NT2/D1 (cell line): ENCODE measurements at places on chromosomes 16 and 17.

DNA sequence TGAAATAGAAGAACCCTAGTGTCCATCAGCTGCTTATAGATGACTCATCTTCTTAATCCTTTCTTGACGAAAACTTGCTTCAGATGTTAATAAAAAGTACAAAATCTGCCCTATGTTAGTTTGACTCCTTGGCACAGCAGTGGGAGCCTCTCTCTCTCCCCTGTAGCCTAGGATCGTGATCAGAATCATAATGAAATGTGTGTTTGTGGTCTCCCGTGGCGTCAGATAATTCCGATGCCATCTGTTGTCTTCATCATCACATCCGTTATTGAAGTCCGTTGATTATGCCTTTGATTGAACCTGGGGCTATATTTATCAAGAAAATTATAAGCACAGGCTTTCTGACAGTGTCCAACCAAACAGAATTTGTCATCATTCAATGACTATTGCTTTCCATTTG lies 102.5 kb downstream of the BMERB1 start:
- DNase-seq = no peak

DNA sequence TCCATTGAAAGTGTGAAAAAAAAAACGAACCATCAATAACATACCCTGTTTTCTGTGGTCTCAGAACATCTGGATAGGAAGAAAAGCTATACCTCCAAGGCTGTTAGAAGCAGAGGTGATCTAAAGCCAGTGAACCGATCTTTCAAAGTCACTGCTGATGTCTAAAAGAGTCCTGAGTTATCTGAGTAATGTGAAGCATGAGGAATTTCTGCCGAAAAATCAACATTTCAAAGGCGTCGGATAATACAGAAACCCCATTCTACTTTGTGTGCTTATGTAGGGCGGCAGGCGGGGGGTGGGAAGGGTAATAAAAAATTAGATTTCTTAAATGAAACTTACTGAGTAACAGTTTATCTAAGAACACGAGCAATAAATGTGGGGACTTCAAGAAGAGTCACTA lies 3.9 kb downstream of the XYLT1 start:
- DNase-seq = no peak

- no peak for DNase-seq
Measured at GRCh38 chr17:65228734-65229620, 91.8 kb downstream of the RGS9 start.

DNA sequence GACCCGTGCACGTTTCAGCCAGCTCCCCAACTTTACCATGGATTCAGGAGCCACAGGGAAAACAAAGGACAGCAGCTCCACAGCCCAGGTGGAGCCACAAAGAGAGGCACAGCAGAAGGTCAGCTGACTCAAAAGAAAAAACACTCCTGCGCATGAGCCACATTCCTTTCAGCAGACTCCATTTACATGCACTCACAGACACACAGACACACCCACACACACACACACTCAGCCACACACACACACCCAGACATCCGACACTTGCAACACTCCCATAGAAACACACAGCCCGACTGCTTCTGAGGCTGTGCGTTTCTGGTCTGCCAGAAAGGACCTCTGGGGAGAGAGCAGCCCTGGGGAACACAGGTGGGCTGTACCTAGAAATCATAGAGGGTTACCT lies 2335.5 kb downstream of the TP53TG3F start:
- DNase-seq = peak; percentile 3

GRCh38 chr17:80220054-80220735 lies at the start of the genes SGSH and SLC26A11:
TSS of gene SGSH (minus strand) at chr17:80220333. CDS start at chr17:80220313, 20 bp downstream.
TSS of gene SLC26A11 (plus strand) at chr17:80220427. CDS start at chr17:80221561, 1,134 bp downstream.
- DNase-seq = peak; percentile 44

- no peak for DNase-seq
Measured at GRCh38 chr16:86347090-86347489, 163.2 kb upstream of the FOXF1 start.

GRCh38 chr16:47461598-47462266 lies 601 bp downstream of the PHKB start:
- DNase-seq = peak; percentile 5

DNA sequence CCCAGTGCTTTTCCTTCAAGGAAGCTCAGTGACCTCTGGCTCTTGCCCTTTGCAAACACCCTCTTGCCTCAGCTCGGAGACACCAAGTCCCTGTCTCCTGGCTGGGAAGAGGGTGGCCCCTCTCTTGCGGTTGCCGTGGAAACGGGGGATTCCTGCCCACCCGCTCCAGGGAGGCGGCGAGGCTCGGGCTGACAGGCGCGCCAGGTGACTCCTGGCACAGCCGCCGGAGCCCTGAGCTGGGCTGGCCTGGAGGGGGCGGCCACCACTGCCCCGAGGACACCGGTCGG lies 71.4 kb downstream of the ABR start:
- DNase-seq = no peak

- DNase-seq = no peak
Measured at GRCh38 chr17:48981927-48982539, 13.6 kb upstream of the GIP start.

- DNase-seq = no peak
Measured at GRCh38 chr17:81920612-81921536, 2.9 kb upstream of the SIRT7 start.

DNA sequence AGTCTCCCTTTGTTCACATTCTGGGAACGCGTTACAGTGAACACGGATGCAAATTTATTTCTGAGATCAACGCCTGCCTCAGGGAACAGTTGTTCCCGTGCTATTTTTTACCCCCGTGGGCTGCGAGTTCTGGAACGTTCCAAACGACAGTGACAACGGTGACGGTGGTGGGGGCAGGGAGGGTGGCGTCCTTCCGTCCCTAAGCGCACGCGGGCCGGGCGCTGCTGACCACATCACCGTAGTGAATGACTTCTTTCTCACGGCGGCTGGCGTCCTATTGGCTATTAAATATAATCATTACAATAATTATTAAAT lies 45.1 kb upstream of the SSTR5 start:
- no peak for DNase-seq

GRCh38 chr16:57036315-57036714 lies 47.0 kb downstream of the NLRC5 start:
- no peak for DNase-seq

DNA sequence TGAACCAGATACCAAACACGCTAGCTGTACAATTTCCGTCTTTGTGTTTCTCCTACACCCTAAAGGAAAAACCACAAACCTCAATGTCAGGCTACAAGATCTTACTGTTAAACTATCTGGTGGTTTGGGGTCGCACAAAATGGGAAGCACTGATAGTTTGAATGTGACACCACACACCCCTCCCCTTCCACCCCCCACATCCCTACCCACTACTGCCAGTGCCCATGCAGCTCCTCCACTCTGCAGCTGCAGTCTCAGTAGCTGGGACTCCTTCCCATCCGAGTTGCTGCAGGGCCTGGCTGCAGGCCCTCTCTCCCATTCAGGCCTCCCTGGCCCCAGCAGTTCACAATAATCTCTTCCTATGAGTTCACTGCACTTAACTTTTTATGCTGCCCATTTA lies 18.4 kb downstream of the TRAP1 start:
- no peak for DNase-seq
